ENCODE measurements at places on chromosomes 11 and 22. TPM values are rescaled to one million over a fixed set of nuclear protein-coding genes. Genes with fewer than 3 reads are reported as not detected.
A peak's percentile ranks its signal among the peaks of the same experiment; 100 is the strongest.

DNA sequence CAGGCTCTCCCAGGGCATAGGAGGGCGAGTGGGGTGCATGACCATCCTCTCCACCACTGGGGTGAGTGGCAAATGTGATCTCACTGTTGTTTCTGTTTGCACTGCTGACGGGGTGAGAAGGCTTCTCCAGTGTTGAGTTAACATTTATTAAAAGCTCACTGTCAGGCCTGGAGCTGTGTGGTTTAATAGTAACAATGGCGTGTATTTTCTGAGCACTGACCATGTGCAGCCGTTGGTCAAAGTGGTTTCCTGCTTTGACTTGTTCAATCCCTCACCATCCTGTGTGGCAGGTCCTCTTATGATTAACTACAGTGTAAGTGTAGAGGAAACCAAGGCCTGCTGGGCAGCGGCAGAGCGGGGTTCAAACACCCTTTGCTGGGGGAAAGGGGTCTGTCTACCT is 4.4 kb downstream of the A4GALT start:
- DNase-seq = no peak

GRCh38 chr11:82536706-82537105 is 197.0 kb downstream of the FAM181B start:
- no peak for DNase-seq

DNA sequence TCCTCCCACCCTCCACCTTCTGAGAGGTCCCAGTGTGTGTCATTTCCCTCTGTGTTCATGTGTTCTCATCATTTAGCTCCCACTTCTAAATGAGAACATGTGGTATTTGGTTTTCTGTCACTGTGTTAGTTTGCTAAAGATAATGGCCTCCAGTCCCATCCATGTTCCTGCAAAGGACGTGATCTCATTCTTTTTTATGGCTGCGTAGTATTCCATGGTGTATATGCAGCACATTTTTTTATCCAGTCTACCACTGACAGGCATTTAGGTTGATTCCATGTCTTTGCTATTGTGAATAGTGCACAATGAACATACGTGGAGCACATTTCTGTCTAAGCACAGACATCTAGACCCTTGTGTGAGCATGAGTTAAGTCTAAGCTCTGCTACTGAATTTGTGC is 5.7 kb downstream of the CD3E start:
- no peak for DNase-seq

DNA sequence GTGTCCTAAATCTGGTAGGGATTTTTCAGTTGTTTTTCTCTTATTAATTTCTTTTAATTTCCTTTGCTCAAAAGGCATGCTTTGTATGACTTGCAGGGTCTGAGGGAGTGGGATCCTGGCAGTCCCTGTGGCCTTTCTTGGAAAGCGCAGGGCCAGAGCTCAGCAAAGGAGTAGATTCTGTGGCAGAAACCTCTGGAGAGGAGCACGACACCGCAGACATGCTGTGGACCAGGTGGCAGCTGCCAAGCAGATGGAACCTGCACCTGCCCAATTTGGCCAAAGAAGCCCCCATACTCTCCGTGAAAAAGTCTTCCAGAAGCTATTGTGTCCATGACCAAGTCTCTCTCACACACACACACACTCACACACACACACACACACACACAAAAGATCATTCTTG is 78.9 kb upstream of the FGF3 start:
- no peak for DNase-seq

DNA sequence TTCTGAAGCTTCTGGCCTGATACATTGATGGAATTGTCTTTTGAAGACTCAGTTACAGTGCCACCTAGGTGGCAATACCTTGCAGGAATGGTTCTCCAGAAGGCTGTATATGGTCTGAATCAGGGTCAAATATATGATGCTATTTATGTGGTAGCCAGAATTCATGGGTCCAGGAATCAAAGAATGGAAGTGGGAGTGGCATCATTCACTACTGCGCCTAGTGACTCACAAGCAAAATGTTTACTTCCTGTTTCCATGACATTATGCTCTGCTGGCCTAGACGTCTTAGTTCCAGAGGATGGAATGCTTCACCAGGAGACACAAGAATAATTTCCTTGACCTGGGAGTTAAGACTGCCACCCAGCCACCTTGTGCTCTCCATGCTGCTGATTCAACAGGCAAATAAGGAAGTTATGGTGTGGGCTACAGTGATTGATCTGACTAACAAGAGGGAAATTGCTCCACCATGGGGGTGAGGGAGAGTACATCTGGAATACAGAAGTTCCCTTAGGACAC is 491.8 kb downstream of the ETS1 start:
- DNase-seq = peak; percentile 71

GRCh38 chr11:6856871-6857270 is 6.0 kb upstream of the OR10A2 start:
- peak; percentile 33 for DNase-seq

DNA sequence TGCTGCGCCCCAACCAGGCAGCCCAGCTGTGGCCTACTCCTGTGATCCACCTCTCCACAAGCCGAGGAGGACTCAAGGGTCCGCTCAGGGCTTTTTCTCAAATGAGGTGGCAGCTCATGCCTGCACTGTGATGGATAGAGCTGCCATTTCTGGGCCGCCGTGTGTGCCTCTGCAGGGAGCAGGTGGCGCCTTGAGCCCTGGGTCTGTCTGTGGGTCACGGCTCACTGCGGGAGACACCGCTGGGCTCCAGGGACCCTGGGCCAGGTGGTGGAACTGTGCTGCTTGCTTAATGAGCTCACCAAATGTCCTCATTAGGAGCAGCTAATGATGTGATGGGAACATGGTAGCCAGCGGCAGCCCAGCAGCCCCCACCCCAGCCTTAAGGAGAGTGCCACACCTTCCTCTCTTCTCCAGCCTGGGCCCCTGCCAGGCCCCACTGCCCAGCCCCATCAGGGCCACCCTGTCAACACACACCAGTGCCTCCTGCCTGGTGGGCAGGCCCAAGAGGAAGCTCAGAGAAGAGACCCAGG is 50.8 kb downstream of the DHCR7 start:
- no peak for DNase-seq

DNA sequence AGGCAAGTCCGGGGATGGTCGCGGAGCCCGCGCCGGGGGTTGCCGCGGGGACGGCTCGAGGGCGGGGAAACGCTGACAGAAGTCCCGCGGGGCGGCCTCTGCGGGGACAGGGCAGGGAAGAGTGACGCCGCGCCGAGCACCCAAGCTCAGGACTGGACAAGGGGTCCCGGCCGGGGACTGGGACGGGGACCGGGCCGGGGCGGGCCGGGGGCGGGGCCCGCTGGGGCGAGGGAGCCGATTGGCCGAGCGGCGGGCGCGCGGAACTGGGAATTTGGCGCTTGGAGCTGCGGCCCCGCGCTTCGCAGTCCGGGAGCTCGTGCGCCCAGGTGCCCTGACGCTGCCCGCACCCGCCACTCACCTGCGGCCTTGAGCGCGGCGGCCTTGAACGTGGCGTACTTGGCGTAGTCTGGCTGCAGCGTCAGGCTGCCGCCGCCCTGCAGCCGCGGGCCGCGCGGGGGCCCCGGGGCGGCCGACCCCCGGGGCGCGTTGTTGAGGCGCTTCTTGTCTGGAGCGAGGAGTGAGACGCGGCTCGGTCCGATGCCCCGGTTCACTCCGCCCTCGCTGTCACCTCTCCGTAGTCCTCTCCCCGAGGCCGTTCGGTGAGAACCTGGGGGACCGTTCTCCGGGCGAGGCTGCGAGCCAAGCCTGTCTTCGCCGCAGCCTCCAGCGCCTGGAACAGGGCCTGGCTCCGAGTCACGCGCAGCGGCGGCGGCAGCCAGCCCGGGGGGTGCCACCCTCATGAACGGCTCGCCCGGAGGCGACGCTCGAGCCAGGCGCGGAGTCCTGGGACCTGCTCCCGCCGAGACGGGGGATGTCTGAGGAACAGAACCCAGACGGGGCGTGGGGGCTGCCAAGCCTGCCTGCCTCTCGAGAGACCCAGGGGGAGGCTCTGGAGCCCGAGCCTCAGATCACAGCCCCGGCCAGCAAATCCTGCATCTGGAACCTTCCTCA is 4.5 kb downstream of the SHISA8 start:
- DNase-seq = peak; percentile 47

- DNase-seq = peak; percentile 66
Measured at GRCh38 chr22:36405671-36406538, 18.1 kb upstream of the MYH9 start.

- no peak for DNase-seq
Measured at GRCh38 chr22:49577168-49578060, 250.3 kb downstream of the BRD1 start.

Gene NUP160
- 27.5 TPM for total RNA-seq

Gene UBQLN3
- not detected for total RNA-seq

Gene INPP5J
- total RNA-seq = 1.3 TPM

Gene KCNK4
- total RNA-seq = 0.23 TPM

Gene RAB36
- 1.0 TPM for total RNA-seq

Gene OR10S1
- total RNA-seq = not detected

Gene CBLIF
- not detected for total RNA-seq
